ENCODE measurements at places on chromosomes 5 and 9.

DNA sequence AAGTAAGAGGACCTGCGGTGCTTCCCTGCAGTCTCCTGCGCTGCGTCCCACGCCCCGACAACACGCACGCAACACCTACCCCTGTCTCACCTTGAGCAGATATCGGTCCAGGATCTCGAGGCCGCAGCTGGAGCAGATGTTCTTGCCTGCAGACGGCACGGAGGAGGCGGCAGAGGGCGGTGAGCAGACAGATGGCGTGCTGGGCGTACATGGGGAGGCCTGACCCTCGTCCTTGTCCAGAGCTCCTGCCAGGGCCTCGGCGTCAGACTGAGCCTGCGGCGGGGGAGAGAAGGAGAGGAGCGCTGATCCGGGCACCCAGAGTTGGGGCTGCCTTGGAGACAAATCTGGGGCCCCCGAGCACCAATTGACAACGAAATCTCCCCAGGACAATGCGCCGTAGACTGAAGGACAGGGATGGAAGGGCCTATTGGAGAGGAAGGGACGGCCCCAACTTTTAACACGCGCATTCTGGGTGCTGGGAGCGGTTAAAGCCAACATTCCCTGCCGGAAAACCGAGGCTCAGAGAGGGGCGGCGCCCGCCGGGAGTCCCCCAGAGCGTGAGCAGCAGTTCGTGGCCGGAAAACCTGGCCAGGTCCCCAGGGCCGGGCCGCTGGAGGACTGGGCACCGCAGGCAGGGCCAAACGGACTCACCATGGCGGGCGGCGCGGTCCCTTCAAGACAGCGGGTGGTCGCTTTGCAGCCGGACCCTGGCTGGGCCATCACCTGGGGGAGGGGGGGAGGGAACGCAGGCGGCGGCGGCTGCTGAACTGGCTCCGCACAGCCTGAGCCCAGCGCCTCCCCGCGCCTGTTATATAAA is 1.8 kb downstream of the LHX6 start:
- DNase-seq = no peak

DNA sequence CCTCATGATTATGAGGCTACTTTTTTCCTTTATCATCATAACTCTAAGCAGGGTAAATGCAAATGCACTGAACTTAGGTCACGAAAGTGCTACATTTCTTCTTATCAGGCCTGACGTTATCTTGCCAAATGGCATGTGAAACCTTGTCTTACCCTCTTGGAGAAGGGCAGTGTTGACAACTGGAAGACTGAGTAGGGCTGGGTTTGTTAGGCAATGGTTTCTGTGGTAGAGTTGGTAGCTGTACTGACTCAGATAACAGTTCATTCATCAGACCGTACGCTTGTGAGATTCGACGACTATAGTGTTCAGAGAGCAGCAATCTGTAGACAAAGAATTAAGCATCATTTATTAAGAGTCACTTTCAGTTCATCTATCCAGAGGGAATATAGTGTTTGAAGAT is 127.7 kb downstream of the CPLANE1 start:
- DNase-seq = no peak

DNA sequence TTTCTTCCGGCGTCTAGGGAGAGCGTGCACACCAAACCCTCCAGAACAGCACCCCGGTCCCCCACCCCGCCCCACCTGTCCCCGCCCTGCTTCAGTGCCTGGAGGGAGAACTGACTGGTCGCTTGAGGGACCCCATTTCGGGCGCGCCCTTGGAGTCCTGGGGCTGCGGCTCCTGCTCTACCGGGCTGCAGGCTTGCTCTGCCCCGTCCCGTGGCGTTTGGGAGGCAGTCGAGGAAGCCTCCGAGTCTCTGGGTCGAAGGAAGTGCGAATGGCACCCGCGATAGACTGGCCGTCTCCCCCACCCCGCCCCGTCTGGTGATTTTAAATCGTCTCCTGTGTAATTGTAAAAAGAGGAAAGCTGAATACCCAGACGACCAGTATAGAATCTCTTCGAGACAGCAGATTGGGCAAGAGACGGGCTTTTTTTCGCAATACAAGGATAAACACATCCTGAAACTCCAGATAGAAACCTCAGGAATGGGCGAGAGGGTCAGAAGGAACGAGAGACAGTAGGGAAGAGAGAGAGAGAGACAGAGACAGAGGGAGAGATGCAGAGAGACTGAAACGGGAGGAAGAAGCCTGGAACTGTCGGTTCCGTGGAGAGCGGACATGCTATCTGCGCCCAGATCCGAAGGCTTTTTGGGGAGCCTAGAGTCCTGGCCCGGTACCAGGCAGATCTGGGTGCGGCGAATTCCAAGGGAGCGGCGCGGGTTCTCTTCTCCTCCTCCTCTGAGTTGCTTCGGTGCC is 9.9 kb downstream of the PRDM6 start:
- DNase-seq = no peak

DNA sequence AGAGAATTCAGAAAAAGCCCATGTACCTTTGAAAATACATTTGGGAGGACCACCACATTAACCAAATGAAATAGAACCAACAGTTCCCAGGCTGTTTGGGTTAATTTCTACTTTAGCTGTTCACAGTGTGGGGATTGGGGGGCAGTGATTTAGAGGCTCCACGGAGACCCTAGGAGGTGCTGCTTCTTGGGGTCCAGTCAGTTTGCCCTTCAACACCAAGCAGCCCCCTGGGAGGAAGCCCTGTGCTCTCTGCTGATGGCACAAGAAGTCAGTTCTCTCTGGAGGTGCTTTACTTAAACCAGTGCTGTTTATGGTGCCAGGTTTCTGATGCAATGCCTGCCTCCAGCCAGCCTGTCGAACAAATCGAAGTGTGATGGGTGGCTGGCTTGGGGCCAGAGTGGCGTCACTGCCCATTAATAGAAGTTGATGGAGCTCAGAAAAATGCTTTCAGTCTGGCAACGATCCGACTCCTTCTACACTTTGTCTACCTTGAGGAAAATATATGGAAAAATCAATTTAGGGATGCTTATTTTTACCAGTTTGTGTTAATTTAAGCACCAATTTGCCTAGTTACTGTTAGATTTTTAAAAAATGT is 134.0 kb downstream of the SNX18 start:
- no peak for DNase-seq

DNA sequence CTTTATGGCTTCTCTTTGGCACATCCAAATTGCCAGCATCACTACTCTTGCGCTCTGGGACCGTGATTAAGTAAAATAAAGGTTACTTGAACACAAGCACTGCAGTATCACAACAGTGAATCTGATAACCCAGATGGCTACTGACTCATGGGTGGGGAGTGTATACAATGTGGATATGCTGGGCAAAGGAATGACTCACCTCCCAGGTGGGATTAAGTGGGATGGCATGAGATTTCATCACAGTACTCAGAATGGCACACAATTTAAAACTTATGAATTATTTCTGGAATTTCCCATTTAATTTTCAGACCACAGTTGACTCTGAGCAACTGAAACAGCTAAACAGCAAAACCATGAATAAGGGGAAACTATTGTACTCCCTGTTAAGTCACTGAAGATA is 4.3 kb downstream of the GFM2 start:
- DNase-seq = peak; percentile 6

GRCh38 chr5:42302186-42302585 is 121.1 kb upstream of the GHR start:
- no peak for DNase-seq

DNA sequence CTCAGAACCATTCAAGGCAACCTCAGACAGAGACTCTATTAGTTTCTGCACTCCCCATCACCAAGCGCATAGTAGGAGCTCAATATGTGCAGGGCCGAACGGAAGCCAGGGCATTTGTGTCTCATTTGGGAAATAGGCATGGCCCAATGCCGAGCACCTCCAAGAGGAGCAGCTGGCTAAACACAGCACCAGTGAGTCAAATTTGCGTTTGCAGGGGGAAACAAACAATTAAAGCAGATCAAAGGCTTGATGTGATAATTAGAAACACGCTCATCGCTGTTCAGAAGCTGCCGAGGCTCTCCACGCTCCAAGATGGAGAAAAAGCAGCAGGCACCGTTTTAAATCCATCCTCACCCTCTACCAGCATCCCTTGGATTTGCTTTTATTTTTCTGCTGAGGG is 225.3 kb downstream of the AGTPBP1 start:
- no peak for DNase-seq

- DNase-seq = no peak
Measured at GRCh38 chr5:144742361-144742760, 571.7 kb downstream of the KCTD16 start.

GRCh38 chr5:68380078-68380477 is 164.5 kb downstream of the PIK3R1 start:
- DNase-seq = no peak

- no peak for DNase-seq
Measured at GRCh38 chr9:87387351-87388011, 110.2 kb upstream of the DAPK1 start.

- no peak for DNase-seq
Measured at GRCh38 chr5:109223531-109223930, 186.2 kb downstream of the PJA2 start.

DNA sequence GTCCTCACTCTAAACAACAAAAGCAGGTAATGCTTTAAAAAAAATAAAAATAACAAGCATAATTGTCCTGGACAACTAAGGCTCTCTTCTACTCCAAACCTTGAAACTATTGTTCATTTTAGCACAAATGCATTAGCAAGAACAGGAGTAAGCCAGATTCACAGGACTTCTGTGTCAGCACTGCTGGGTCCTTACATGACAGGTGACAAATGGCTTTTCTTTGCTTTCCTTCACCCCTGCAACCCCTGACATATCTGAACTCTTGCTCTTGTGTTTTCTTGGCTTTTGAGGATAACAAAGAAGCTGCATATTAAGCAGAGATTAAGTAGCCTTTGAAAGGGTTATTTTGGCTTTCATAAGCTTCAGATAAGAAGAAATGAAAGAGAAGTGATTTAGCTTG is 71.1 kb downstream of the ZNF474 start:
- no peak for DNase-seq

DNA sequence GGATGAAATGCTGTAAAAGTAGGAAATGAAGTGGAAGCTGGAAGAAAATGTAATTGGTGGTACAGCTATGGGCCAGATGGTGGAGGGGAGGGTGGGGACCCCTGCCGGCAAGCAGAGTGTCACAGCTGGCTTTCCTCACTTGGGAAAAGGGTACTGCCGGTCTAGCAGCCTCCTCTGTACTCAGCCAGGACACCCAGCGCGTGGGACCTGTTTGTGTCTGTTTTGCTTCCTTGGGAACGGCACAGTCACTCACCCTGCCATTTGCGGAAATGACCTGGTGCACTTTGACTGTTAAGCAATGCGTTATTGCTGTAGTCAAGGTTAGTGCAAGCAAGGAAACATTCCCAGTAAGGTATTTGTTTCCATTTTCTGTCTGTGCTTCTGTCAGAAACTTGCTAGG is 10.1 kb downstream of the TMEM252 start:
- no peak for DNase-seq

GRCh38 chr5:170451747-170452365 is 52.0 kb upstream of the KCNIP1 start:
- DNase-seq = peak; percentile 37

DNA sequence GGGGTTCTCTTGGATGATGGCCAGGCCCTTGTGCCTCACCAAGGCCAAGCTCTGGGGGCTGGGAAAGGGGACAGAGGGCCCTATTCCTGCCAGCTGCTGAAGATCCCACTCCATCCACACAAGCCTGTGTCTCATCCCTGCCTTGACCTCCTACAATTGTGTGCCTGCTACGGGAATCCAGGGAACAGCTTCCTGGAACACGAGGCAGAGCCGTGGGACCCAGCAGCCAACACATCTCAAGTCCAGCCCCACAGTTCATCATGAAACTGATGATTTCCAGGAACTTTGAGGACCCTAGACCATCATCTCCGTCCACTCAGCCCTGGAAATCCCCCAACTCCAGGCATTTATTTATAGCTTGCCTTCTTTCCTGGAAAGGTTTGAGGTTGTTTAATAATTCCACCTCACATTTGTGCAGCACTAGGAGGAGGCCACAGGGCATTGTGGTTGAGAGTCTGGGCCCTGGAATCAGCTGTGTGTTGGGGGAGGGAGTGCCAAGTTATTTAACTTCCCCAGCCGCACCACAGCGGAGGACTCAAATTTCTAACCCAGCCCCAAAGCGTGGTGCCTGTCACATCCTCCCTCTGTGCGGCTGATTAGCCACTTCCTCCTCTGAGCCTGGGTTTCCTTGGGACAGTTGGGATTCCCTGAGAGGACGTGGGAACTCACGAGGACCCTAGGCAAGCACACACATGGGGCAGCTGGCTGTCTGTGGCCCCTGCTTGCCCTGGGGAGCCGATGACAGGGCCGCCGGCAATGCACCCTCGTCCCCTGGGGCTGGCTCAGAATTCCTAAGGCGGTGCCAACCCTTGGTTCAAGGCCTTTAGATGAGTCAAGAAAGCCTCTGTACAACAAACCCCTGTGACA is 58.2 kb upstream of the GGTA1 start:
- DNase-seq = peak; percentile 70

DNA sequence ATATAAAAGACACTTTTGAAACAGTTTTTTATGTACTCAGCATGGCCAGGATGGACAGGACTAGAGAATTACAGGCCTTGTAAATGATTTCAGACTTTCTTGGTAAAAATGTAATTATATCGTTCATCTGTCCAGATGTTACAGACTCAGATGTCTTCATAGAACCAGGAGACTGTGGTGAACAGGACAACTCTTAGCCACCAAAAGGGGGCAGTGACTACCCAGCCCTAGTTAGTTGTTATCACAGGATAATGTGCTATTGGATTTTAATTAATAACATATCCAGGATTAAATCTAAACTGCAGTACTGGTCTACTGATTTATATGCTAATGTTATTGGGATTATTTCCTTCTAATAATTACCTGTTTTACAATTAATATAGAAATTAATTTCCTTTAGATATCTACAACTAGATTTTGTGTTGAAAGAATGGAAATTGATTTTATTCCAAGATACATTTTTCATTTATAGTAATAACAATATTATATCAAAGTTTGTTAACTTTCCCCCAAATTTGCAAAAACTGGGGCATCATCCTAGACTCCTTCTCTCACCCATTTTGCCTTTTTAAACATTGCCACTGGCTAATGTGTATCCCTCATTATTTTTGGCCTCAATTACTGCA is 99.4 kb downstream of the MTREX start:
- DNase-seq = peak; percentile 38

- DNase-seq = no peak
Measured at GRCh38 chr5:169331292-169331852, 30.4 kb upstream of the SLIT3 start.

DNA sequence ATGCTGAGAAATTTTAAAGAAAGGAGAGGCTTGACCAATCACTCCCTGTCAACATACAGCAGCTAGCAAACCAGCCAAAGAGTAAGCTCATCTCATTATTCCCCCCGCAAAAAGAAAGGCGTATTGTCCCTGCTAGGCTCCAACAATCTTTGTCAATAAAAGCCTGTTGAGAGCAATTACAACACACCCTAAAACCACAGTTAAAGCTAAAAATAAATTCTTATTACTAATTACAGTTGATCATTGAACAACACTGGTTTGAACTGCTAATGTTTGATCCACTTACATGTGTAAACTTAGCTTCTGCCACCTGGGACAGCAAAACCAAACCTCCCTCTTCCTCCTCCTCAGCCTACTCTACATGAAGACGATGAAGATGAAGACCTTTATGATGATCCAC is 151.2 kb downstream of the TSSK1B start:
- no peak for DNase-seq

DNA sequence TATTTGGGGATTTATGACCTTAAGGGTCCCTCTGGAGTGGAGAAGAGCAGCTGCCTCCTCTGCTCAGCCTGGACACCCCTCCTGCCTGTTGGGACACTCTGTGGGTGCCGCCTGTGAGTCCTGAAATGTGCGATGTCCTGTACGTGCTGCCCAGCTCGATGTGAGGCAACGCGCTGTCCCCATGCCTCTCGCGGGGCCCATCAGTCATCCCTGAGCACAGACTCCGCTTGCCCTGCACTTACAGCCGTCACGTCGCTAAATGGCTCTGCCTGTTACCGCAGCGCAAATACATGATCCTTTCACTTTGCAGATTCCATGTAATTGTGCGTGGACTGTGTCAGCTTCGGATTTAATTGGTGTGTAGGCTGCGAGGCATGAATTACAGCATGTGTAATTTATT is 27.1 kb downstream of the IRX4 start:
- no peak for DNase-seq
